ENCODE measurements at places on chromosomes 12 and 14.

DNA sequence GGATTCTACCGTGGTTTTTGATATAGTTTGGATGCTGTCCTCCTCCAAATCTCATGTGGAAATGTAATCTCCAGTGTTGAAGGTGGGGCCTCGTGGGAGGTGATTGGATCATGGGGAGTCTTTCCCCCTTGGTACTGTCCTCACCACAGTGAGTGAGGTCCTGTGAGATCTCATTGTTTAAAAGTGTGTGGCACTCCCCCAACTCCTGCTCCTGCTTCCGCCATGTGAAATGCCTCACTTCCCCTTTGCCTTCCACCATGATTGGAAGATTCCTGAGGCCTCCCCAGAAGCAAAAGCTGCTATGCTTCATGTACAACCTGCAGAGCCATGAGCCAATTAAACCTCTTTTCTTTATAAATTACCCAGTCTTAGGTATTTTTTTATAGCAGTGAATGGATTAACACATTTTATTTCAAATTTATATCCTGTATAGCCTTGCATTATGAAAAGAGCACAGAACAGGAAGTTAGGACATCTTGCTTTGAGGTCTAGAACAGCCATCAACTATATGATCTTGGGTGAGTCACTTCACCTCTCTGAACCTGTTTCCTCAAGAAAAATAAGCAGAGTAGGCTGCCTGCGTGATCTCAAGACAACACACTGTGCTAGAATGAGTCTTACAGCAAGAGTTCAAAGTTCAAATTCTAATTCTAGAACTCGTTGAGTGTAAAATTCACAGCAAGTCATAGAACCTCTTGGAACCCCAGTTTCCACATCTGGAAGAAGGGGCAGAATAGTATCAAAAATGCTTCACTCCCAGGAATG is 160.9 kb upstream of the EEA1 start:
- DNase-seq, result peak; percentile 89

DNA sequence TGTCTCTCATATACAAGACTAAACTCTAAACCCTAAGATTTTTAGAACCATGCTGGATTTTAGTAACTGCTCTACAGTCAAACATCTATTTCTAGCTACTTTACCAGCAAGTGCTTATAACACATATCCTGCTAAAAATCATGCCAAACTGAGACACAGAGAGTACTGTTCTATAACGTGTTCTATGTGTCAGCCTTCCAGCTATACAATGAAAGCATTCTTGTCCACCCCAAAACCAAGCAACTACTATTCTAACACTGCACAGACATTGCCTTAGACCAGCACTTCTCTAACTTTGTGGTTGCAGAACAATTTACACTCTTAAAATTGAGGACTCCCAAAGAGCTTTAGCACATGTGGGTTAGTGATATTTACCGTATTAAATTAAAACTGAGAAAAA is 85.7 kb downstream of the SPPL3 start:
- DNase-seq, result no peak

GRCh38 chr14:58166005-58166983 is 14.3 kb upstream of the ARMH4 start:
- DNase-seq, result peak; percentile 72

DNA sequence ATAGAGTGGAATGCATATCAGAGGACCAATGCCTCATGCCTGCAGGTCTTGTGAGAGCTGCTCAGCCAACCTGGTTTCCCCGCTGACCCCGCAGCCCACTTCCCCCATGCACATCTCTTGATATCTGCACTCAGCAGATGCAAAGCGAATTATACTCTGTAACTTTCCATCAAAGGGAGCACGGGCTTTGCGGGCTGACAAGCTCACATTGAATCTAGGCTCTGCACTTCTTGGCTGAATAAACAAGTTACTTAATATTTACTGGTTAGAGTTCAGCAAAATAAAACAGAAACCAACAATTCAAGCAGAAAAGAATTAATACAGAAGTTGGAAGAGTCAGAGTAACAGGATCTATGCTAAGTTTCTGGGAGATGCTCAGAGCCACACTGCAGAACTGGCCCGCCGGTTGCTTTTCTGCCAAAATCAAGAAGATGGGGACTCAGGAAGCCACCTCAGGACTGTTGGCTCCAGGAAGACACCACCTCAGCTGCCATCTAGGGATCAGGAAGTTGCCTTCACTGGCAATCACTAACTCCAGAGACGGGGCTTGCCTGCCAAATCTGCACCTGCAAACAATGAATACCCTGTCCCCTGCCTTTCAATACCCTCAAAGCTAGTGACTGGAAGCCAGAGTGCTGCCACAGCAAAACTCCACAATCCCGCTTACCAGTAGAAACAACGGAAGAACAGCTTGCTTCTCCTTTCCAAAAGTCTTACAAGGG is 46.5 kb downstream of the NR1H4 start:
- no peak for DNase-seq

DNA sequence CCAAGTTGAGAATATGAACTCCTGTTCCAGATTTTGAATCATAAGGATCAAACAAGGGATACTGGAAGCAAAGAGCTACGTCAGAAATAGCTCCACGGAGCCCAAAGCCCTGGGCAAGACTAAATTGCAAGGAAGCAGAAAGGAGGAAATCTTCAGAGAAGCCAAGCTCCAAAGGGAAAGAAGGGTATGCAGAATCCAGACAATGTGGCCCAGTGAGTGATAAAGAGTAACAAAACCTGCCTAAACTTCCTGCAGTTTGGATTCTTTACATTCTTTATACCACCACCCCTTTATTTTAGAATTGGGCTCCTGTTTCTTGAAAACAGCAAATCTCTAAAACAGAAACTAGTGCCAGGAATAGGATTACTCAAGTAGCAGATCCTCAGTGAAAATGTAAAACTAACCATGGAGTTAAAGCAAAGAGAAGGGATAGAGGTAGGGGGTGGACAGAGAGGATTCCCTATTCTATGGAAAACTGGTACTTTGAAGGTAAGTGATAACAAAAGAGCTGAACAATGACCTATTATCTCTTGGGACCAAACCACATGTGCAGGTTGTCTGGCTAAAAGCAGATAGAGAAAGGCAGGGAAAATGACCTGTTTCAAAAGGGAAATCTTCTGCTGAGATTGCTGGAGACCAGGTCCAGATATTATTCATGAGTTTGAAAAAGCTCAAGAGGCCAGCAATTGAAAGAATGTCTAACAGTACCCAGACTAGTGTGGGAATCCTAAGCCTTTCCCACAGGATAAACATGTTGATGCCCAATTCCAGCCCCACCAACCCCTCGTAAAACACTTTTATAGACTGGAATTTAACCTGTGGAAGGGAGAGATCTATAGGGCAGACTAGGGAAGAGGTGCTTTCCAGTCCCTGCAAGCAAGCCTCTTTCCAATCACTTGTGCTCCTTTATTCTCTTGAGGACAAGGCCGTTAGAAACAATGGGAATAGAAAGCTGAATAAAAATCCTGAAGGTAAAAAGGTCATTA is 24.5 kb downstream of the MBIP start:
- DNase-seq, result no peak

DNA sequence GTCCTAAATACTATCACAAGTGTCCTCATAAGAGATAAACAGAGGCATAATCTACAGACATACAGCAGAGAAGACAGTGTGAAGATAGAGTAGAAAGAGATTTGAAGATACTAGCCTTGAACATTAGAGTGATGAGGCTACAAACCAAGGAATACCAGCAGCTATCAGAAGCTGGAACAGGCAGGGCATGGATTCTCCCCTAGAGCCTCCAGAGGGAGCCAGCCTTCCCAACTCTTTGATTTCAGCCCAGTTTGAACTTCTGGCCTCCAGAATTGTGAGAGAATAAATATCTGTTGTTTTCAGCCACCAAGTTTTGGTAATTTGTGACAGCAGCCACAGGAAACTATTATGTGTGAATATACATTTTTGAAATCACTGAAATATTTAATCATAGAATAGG is 47.2 kb downstream of the CCDC91 start:
- no peak for DNase-seq

DNA sequence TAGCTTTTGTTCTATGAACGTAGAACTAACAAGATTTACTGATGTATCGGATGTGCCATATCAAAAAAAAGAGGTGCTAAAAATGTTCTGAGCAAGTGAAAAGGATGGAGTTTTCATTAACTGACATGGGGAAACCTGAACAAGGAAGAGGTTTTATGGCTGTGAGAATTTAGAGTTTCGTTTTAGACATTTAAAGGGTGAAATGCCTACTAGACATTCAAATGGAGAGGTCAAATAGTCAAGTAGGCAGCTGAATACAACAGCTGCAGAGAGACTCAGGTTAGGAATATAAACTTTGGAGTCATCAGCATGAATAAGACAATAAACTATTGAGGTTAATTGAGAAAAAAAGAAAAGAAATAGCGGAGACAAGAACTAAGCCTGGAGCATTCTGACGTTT is 364.9 kb upstream of the GARIN6 start:
- DNase-seq, result no peak
